Stimulated activated naive CD8-positive, alpha-beta T cell treated with anti-CD3 and anti-CD28 coated beads, Interleukin-15, Interleukin-2, amounts not matched to agents 100 U/mL and 50 U/mL, for 24 hours (primary cell): ENCODE measurements at places on chromosomes 4 and X.
A peak's percentile ranks its signal among the peaks of the same experiment; 100 is the strongest.

- peak; percentile 49 for DNase-seq
Observed at GRCh38 chrX:150486011-150486410, 82.4 kb upstream of the MTM1 start.

DNA sequence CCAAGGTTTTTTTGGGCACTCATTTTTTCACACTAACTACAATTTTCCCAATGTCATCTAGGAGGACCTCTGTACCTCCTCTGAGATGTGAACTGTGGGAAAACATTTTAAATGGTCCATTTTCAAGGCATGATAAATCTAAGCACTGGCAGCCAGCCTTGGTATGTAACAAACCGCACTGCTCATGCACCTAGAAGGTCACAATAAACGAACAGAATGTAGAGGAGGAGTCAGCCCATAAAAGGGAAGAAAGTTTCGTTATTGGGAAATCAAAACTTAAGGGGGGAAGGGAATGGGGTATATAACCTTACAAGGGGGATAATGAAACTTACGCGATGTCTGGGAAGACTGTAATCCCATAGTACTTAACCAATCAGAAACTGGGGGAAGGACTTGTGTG is 16.4 kb downstream of the COX18 start:
- no peak for DNase-seq

GRCh38 chr4:168536448-168536847 is 39.6 kb downstream of the PALLD start:
- DNase-seq, result no peak

DNA sequence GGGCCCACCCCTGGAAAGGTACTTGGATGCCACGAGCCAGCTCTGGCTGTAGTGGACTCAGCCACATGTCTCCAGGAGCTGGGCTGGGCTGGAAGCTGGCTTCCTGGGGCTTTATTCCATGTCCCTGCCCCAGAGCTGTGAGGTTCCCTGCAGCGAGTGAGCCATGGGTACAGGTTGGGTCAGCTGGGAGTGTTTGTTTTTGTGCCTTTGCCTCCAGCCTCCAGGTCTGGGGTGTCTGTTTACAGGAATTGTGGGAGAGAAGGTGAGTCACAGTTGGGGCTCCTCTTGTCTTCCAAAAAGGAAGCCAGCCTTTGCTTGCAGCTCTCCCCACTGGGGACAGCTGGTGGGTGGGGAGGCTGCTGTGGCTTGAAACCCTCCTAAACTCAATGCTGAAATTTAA is 21.5 kb downstream of the SORCS2 start:
- DNase-seq, result no peak
